KG1 (cell line): ENCODE measurements at places on chromosomes 2 and 18.

DNA sequence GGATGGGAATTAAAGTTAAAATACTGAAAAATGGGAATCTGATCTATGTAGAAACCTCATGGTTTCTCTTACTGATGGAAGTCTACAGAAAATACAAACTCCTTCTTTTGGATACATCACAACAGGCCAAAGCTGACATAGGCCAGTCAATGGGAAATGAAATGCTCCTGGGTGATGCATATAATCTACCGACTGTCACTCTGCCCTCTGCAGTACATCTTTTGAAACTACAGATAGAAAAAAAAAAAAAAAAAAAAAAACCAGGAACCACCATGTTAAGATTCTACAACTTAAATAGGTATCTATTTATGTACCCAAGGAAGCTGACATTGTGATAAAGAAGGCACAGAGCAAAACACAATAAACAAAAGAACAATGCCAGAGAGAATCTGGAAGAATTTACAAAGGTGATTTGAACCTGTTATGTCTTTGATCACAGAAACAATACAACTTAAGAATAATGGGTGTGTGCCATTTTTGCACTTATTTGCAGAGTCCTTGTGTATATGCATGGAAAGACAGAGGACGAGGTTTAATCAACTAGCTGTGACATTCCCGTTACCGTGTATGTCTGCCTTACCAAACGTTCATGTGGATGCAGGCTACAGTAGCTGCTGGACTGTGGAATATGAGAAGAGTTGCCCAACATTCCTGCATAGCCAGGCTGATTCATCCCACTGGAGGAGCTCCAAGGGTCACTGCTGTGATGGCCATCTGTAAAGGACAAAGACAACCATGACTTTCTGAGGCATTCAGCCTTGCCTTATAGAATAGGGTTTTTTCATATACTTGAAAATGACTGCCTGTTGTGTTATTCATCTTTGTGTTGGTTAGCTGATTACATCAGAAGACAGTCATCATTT, 312.7 kb downstream of the TCF4 start:
- DNase-seq: no peak

GRCh38 chr2:159139216-159139933, 147.1 kb downstream of the WDSUB1 start:
- no peak for DNase-seq

DNA sequence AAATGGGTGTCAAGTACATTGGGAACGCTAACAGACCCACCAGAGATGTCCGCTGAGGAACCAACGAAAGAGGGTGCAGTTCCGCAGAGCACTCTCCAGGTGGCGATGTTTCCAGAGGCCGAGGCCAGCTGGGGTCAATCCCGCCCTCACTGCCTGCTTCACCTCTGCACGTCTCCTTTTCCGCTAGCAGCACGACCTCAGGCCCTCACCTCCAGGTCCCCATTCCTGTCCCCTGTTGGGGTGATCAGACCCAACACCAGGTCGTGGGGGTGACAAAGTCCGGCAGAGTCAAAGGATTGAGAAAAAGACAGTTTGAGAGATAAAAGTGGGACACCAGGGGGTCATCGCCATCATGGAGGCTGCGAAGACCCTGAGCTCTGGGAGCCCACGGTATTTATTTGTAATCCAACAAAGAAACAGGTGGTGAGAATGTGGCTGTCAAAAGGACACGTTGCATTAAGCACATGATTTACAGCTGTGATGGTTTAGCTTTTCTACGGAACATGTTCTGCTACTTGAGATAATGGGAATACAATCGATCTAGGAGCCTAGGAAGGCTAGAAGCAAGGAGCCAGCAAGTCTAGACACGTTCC, 27.3 kb downstream of the ZAP70 start:
- DNase-seq: no peak

GRCh38 chr2:28835781-28836180, 25.1 kb downstream of the SPDYA start:
- DNase-seq: no peak

- DNase-seq: no peak
These were observed 19.4 kb downstream of the ANTXR1 start for GRCh38 chr2:69032336-69032735.

DNA sequence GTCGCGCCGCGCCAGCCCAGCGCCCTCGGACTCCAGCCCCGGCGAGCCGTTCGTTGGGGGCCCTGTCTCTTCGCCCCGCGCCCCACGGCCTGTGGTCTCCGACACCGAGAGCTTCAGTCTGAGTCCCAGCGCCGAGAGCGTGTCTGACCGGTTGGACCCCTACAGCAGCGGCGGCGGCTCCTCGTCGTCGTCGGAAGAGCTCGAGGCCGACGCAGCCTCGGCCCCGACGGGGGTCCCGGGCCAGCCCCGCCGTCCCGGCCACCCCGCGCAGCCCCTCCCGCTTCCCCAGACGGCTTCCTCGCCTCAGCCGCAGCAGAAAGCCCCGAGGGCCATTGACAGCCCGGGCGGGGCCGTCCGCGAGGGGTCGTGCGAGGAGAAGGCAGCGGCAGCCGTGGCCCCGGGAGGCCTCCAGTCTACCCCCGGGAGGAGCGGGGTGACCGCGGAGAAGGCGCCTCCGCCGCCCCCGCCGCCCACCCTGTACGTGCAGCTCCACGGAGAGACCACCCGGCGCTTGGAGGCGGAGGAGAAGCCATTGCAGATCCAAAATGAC, 1.4 kb downstream of the PHLPP1 start:
- DNase-seq: no peak

GRCh38 chr2:150476286-150476685, 11.2 kb downstream of the RND3 start:
- no peak for DNase-seq

- DNase-seq: no peak
These were observed 26.6 kb downstream of the ZC3H6 start for GRCh38 chr2:112301973-112302372.

DNA sequence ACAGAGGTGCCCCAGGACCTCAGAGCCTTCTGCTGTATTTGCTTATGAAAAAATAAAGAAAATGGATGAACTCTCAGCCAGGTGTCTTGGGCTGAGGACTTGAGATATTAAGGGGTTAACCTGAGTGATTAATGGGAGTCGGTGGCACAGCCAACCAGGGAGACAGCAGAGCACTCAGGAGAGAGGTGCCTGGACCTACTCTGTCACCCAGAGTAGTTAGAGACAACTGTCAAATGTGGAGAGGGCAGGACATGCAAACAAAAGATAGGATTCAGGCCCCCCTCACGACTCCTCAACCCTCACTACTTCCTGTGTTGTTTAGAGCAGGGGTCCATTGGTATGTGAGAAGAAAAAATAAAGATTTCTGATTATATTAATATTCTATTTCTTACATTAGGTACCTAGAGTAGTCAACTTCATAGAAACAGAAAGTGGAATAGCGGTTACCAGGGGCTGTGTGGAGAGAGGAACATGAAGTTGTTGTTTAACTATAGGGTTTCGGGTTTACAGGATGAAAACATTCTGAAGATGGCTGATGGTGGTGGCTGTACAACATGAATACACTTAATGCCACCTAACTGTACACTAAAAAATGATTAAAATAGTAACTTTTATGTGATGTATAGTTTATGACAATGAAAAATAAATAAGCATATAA, 28.6 kb upstream of the CETN1 start:
- DNase-seq: no peak

- DNase-seq: no peak
These were observed 412.1 kb downstream of the NBAS start for GRCh38 chr2:15149063-15149462.

- no peak for DNase-seq
These were observed 230.4 kb downstream of the FHOD3 start for GRCh38 chr18:36527740-36528455.

- no peak for DNase-seq
These were observed 11.4 kb upstream of the MAPRE2 start for GRCh38 chr18:35029770-35030169.

GRCh38 chr18:48932822-48933510, 17.8 kb downstream of the SMAD7 start:
- DNase-seq: no peak

- no peak for DNase-seq
These were observed 70.8 kb downstream of the MYO3B start for GRCh38 chr2:170248574-170249393.

DNA sequence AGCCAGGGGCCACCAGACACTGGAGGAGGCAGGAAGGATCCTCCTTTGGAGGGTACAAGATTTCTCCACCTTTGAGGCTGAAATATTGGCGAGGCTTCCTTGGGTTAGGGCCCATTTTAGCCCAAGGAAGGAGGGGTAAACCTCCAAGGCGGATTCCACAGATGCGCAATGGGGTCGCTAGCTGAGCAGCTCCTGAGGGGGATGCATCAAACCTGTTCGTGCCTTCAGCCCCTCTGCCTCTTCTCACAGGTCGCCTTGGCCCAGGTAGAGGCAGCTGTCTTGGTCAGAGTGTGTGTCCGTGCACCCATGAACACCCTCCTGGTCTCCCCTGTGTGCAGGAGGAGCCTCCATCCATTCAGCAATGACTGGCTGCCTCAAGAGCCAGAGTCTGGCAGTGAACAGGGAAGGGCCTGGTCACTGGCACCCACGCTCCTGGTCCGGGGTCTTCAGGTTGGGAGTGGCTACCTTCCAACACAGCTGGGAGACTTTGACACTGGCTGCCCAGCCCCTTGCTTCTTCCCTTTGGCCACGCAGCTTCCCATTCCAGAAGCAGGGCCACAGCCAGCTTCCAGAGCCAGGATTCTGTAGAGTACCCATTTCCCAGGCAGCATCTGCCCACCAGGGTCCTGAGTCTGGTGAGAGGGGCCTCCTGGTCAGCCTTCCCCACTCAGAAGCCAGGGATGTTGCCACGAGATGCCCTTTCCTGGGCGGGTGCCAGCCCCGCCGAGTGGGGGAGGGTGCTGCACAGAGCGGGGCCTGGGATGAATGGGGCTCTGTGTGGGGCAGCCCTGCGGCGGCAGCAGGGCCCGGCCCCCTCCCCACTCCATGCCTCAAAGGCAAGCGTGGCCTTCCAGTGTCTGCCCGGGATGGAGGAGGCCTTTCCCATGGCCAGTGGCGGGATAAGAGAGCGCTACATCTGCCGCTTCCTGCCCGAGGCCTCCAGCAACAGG, 95.8 kb upstream of the GPC1 start:
- no peak for DNase-seq

DNA sequence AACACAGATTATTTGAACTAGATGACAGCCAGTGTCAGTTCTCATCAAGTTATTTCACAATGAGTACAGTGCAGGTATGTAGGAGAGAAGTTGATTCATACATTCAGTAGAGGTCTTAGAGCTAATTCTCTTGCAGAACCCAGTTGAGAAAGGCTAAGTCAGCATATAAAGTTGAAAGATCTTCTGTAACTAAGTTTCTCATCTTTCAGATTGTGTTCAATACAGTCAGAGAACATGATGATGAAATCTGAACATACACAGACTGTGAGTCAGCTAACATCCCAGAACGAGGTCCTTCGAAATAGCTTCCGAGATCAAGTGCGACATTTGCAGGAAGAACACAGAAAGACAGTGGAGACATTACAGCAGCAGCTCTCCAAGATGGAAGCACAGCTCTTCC, 41.9 kb upstream of the LIMS1 start:
- no peak for DNase-seq

- no peak for DNase-seq
These were observed 235.3 kb downstream of the DYM start for GRCh38 chr18:49225160-49225559.

DNA sequence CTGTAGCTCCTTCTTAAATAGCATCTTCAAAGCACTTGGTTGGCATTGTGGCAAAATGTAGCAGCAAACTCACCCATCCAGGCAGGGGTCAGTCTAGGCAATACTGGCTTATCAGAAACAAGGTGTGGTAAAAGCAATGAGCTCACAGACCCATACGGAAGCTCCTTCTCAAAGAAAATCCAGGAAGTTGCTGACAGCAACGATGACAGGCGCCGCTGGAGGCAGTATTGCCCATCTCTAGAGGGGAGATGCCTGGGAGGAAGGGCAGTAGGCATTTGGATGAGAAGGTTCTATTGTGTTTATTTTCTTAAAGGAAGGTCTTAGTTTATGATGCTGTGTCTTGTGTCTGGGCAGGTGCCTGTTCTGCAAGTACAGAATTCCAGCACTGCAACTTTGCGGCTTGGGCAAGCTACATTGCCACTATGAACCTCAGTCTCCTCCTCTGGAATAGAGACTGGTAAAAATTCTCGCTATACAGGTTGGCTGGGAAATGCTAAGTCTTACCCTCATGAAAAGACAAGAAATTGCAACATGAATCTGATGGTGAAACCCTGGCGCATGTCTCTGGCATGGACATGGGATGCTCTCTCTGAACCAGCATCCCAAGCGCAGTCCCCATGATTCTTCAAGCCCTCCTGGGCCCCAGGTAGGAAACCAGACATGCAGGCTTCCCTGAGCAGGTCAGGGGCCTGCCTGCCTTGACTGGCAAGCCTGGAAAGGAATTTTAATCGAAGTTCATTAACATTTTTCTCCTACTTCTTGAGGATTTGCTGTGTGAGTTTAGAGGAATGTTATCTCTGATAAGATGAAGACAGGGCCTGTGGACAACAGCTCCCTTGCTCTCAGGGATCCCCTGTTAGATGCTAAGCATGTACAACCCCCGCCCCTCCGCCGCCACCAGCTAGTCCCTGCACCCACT, 156.0 kb downstream of the TFCP2L1 start:
- DNase-seq: no peak

- no peak for DNase-seq
These were observed 13.9 kb upstream of the PAIP2B start for GRCh38 chr2:71240794-71241193.

GRCh38 chr2:177147834-177148445, 64.7 kb upstream of the HNRNPA3 start:
- DNase-seq: no peak

- DNase-seq: no peak
These were observed 8.9 kb downstream of the PAPOLG start for GRCh38 chr2:60764736-60765534.

- DNase-seq: no peak
These were observed 41.9 kb downstream of the KCNJ3 start for GRCh38 chr2:154740361-154740760.
